ENCODE measurements at places on chromosomes 4 and X.
A peak's percentile ranks its signal among the peaks of the same experiment; 100 is the strongest.

- DNase-seq, result no peak
These were observed 107.6 kb downstream of the GASK1B start for GRCh38 chr4:158065176-158065575.

DNA sequence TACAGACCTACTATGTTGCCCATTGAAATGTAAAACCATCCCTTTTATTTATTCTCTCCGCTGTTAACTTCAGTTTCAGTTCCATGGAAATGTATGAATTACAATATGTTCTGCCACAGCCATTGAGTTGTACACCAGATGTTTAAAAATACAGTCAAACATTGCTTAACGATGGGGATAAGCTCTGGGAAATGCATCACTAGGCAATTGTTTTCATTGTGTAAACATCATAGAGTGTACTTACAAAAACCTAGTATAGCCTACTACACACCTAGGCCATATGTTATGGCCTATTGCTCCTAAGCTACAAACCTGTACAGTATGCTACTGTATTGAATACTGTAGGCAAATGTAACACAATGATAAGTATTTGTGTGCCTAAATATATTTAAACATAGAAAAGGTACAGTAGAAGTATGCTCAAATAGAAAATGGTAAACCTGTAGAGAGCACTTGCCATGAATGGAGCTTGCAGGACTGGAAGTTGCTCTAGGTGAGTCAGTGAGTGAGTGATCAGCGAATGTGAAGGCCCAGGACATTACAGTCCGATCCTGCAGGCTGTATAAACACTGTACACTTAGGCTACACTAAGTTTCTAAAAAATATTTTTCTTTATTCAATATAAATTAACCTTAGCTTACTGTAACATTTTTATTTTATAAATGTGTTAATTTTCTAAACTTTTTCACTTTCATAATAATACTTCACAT is 2.7 kb upstream of the PF4V1 start:
- DNase-seq, result no peak

GRCh38 chr4:150072471-150072870 is 5.8 kb upstream of the DCLK2 start:
- no peak for DNase-seq

DNA sequence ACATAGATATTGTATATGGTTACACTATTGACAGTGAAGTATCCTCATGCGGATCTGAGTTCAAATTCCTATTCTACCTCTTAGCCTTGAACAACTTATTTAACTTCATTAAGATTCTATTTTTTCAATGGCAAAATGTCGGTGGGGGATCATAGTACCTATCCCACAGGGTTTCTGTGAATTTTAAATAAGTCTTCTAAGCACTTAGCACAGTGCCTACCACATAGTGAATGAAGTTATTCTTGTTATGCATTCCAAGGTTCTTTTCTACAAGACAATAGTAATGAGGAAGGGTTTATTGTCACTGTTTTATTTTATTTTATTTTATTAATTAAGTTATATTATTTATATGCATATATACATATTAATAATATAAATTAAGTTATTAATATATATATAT is 8.8 kb upstream of the ENAM start:
- no peak for DNase-seq

DNA sequence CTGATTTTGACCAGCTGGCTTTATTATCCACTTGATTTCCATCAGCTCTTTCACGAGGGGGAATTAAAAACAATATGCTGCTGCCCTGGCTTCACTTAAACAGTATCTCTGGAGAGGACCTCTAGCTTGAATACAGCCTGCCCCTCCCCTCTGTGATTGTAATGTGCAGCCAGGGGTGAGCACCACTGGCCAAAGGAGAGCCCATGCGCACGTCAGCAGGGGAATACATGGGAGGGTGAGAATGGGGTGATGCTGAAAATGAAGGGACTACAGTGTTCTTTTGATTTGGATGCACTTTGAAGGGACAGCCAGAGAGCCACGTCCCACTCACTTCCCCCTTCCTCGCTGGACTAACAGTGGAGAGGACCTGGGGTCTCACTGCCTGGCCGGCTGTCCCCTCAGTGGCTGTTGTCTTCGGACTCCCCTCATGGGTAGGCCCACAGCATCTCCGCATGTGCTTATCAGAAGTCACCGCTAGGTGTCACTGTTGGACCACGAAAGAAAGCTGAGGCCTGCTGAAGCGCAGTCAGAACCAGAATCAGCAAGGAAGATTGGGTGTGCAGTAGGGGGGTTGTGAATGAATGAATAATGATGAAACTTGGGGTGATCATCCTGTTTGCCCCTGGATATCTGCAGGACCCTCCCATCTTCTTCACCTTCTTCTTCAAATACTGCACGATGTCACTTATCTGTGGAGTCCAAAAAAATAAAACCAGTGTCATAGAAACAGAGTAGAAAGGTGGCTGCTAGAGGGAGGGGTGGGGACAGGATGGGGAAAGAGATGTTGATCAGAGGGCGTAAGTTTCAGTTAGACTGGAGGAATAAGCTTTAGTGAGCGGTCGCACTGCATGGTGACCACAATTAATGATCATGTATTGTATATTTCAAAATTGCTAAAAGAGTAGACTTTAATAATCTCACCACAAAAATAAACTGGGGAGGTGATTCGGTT is 32.8 kb downstream of the CLCN4 start:
- DNase-seq, result peak; percentile 41

DNA sequence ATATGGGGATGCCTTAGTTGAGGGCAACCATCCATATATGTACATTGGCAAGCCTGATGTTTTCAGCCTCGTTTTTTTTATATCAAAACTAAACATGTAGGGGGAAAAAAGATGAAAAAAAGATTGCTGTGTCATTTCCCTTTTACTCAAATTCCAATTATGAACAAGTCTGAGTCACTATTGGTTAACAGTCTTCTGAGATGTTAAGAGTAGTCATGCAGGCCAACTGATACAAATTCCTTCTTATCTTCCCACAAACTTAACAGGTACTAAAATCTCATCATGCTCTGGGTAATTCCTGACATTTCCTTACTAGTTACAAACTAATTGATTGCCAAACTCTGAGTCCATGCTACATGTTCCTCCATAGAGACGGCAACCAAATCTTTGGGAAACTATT is 222.1 kb downstream of the FRMPD4 start:
- DNase-seq, result no peak

DNA sequence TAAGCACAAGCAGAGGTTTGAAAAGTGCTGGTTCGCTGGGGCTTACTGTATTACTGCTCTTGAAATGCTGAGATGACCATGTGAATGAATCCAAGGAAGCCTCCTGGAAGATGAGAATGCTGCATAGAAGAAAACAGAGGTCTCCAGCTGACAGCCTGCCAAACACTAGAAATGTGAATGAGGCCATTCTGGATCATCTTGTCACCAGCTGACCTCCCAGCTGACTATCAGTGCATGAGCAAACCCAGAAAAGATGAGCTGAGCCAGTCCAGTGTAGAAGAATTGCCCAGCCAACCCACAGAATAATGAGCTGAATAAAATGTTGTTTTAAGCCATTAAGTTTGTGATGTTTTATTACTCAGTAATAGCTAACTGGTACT is 49.1 kb upstream of the DYNLT3 start:
- DNase-seq, result no peak
